ENCODE measurements at places on chromosomes 1 and 21.

GRCh38 chr1:7606096-7606495 is 165.0 kb upstream of the VAMP3 start:
- no peak for DNase-seq

- no peak for DNase-seq
Observed at GRCh38 chr1:156664046-156664766, 13.0 kb downstream of the NES start.

GRCh38 chr1:37486680-37487618 is 12.6 kb downstream of the ZC3H12A start:
- DNase-seq, result peak; percentile 56

- no peak for DNase-seq
Observed at GRCh38 chr1:25001125-25001915, 71.2 kb upstream of the RUNX3 start.

DNA sequence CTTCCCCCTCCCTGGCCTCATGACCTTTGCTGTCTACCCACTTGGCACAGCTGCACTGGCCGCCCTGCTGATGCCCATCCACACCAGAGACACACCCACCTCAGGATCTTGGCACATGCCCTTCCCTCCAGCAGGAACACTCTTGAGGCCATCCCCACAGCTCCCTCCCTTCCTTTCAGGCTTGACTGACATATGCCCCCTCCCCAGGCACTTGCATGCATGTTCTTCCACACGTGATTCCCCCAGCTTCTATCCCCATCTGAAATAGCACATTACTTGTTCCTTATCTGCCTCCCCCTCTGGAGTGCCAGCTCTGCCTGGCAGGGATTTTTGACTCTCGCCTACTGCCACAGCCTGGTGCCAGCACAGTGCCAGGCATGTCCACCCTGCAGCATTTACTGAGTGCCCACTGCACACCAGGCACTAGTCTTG is 98.5 kb upstream of the SLC25A33 start:
- DNase-seq, result no peak

- DNase-seq, result no peak
Observed at GRCh38 chr1:172148707-172149106, 271.8 kb upstream of the C1orf105 start.

DNA sequence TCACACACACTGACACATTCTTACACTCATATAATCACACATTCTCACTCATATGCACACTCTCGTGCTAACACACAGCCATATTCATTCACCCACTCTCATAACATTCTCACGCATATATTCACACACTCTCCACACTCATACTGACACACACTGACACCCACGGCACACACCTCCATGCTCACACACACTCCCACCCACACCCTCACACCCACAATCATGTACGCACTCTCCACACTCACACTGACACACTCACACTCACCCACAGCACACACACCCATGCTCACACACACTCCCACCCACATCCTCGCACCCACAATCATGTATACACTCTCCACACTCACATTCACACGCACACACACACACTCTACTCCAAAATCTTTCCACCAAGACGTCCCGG is 38.2 kb downstream of the SYF2 start:
- no peak for DNase-seq

DNA sequence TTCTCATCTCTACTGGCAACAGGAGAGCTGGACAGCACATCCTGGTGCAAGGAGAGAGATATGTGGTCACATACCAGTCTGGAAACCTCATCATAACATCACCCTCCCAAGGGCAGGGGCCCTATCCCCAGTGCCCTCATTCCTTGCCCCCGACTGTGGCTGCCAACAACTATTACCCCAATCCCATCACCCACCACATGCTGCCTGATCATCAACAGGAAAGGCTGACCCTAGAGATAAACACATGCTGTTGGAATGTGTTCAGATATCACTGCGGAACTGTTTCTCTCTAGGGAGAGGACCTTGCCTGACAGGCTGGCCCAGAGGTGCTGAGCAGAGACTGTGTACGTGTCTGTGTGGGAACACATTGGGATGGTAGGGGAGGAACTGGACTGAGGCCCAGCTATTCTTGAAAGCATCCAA is 4.5 kb upstream of the INKA2 start:
- no peak for DNase-seq

DNA sequence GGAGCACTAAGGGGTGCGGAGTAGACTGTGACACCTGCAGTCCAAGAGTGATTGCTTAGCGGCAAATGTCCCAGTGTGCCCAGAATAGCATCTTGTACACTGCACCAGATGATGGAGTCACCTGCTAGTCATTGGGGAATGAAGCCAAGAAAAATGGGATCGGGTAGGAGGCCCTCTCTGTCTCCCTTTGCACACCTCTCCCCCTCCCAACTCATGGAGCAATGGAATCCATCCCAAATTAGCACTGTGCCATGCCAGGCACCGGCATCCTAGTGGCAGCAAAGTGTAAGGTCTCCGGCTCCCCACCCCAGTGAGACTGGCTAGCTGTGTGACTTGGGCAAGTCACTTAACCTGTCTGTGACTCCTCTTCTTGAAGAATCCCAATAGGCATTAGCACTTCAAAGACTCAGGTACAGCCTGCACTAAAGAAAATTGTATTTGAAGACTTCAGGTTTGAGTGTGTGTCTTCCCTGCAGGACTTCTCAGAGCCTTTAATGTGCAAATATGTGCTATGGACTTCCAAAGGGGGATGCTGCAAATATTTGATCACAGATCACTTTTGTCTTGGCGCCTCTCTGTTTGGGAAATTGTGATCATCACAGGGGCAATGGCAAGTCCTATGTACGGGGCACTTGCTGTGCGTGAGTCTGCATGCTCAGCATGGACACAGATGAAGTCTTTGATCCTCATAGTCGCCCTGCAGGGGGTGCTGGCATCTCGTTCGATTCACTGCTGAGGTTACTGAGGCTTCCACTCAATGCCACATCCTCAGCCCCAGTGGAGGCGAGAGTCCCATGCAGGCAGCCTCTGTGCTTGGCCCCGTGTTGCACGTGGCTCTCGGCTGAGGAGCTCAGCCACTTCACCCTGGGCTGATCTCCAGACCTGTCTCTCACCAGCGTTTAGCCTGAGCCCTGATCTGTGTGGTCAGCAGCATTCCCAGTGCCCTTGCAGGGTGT is 272.9 kb upstream of the C1orf174 start:
- DNase-seq, result no peak

GRCh38 chr1:112888630-112889029 is 67.4 kb downstream of the SLC16A1 start:
- no peak for DNase-seq

GRCh38 chr1:47506053-47506452 is 68.2 kb downstream of the FOXD2 start:
- no peak for DNase-seq

- no peak for DNase-seq
Observed at GRCh38 chr1:89652373-89652772, 19.5 kb downstream of the LRRC8C start.

GRCh38 chr21:36566644-36567043 is 86.7 kb upstream of the CLDN14 start:
- no peak for DNase-seq

DNA sequence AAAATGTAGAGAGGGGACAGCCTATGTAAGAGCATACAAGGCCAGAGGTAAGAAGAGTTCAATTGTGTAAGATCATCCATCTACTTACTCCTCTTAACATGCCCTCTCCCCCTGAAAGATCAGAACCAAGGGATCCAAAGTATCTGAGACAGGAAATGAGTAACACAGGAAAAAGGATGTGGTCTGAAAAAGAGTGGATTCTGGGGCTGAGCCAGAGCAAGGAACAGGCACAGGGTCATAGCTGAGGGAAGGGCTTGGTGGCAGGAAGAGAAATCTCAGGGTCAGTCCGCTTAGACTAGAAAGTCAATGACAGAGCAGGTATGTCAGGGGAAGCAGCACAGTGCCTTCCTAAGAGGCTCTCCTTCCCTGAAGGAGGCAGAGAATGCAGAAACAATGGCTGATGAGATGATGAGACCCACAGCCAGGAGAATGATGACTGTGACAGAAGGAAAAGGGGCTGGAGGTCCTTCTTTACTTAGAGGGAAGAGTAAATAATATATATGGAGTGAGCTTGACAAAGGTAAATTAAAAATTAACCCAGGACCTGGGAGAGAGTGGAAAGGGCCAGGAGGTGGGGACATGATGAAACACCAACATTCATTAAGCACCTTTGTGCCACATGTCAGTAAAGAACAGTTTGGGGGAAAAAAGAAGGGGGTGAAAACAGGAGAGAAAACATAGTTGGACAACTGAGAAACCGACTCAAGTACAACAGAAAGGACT is 26.2 kb upstream of the A3GALT2 start:
- peak; percentile 91 for DNase-seq

- no peak for DNase-seq
Observed at GRCh38 chr1:183331091-183331742, 87.0 kb downstream of the NMNAT2 start.

GRCh38 chr1:7584157-7584556 is 186.9 kb upstream of the VAMP3 start:
- DNase-seq, result no peak

- no peak for DNase-seq
Observed at GRCh38 chr1:109094377-109094803, 3.8 kb downstream of the TMEM167B start.

- peak; percentile 55 for DNase-seq
Observed at GRCh38 chr1:33050221-33051076, 13.8 kb upstream of the AK2 start.

DNA sequence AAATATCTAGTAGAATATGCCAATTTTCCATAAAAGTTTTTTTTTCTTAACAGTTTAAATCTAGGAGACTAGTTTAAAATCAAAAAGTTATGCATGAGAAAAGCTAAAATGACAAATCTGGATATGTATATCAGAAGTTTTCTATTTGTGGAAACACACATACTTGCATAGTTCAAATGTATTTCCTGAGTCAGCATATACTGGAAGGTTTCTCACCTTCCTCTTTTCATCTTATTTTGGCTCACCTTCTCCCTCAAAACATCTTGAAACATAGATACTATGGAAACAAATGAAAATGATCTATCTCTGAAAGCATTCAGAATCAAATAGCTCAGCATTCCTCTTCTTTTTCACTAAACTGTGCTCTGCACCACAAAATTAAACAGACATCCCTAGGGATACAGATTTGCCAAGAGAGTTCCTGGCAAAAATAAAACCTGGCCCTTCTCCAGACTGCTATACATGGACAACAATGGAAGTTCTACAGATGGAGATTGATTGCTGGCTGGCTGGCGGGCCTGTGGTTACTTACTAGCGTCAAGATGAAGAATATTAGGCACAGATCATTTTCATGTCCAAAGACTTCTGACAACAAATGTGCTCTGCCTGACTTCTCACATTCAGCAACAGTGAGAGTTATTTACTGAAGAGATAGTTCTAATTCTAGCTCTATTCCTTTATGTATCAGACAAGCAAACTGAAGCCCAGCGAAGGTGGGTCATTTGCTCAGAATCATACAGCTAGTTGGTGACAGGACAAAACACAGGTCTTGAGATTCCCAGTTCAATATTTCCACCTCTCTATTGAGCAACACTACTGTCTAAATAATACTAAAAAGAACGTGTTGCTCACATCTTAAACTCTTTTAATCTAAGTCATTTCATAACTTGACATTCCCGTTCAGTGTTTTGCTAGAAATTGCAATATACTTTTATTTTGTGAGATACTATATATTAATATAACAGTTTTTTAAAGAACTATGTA is 26.6 kb downstream of the DIPK1A start:
- DNase-seq, result no peak

DNA sequence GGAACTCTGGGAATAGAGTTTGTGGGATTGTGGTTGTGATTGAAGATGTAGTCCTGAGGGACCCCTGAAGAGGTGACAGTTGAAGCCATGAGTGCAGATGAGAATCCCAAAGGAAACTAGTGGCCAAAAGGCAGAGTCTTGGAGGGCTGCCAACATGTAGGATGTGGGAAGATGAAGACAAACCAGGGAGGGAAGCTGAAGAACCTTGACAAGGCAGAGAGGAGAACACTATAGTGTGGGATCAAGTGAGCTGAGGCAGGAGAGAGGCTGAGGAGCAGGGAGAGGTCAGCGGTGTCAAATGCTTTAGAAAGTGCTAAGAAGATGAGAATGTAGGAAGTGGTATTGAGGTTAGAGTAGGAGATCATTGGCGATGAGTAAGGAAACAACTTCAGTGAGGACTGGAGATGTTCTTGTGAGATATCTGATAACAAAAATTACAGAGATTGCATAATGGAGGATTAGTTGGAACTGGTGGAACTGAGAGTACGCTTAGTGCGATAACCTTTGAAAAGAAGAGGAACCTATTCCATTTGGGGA is 88.5 kb upstream of the VCAM1 start:
- peak; percentile 87 for DNase-seq
